ENCODE measurements at places on chromosomes 3 and 15. TPM values are rescaled to one million over a fixed set of nuclear protein-coding genes. Genes with fewer than 3 reads are reported as not detected.

DNA sequence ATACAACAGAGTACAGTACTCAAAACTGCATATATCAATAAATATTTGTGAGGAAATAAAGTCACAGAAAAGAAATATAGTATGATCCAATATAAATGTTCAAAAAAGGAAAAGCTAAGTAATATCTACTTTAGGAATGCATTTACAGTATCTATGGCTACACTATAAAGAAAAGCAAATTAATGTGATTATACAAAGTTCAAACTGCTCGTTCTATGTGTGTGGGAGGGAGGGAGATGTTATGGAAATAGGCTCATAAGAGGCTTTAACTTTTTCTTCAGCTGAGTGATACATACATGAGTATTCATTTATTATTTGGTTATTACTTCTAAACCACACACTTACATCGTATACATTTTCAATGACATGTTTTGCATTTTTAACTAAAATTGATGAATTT is 377.7 kb upstream of the AGTR1 start:
- no peaks in the 10 kb centered on the region for H3K36me3 ChIP-seq
- H3K27me3 ChIP-seq: no peaks in the 10 kb centered on the region
- H3K4me3 ChIP-seq: no peak overlapping the region
- DNase-seq: no peak

- H3K27ac ChIP-seq: peak overlapping the region; percentile 68
- DNase-seq: peak; percentile 74
- no peak overlapping the region for H3K4me3 ChIP-seq
- no peaks in the 10 kb centered on the region for H3K27me3 ChIP-seq
Measured at GRCh38 chr15:41561104-41561776, 2.2 kb downstream of the TYRO3 start.

- H3K36me3 ChIP-seq: no peaks in the 10 kb centered on the region
- no peaks in the 10 kb centered on the region for H3K27me3 ChIP-seq
- no peak for DNase-seq
Measured at GRCh38 chr3:177182352-177182751, 14.9 kb downstream of the TBL1XR1 start.

DNA sequence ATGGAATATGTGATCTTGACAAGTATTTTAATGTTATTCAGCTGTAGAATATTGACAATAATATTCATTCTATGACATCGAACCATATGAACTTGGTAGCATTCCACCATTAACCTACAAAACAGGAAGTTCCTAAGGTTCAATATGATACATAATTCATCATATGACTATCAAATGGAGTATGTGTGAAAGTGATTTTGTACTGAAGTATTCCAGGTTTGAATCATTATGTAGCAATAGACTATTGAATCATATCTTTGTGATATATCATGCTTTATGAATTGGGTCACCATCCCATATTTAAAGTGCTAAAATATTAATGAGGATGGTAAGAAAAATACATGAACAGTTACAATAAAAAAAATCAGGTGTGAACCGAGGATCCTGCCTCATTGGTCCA is 95.1 kb downstream of the TP63 start:
- no peak for DNase-seq
- H3K4me1 ChIP-seq: no peaks in the 10 kb centered on the region
- H3K36me3 ChIP-seq: no peaks in the 10 kb centered on the region
- H3K4me3 ChIP-seq: no peak overlapping the region
- no peaks in the 10 kb centered on the region for H3K27me3 ChIP-seq
- H3K27ac ChIP-seq: no peak overlapping the region

DNA sequence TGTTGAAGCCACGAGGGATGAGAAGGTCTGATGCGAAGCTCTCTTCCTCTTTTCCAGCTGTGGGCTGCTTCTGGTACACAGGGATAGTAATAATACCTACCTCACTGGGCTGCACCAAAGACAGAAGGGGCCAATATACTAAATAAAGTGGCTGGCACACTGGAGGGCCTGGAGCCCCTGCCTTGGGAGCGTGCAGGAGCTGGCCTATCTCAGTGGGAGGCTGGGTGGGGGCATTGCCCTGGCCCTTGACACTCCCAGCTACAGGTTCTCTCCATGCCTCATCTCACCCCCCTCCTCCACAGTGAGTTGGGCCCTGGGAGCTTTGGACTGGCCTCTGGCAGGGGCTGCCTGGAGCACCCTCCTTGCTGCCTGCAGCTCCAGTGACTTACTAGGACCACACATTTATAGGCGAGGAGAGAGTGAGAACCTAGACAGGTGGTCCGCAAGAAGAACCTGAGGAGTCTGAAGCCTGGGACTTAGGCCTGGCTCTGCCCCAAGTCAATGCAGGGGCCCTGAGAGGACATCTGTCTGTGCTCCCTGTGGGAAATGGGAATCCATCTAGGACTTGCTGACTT is 1.6 kb downstream of the NOX5 start:
- H3K27me3 ChIP-seq: peaks cover 7% of the 10 kb centered on the region
- DNase-seq: no peak
- no peaks in the 10 kb centered on the region for H3K4me1 ChIP-seq
- no peaks in the 10 kb centered on the region for H3K36me3 ChIP-seq

GRCh38 chr3:190443257-190443656 is 6.4 kb downstream of the TMEM207 start:
- no peak overlapping the region for H3K4me3 ChIP-seq
- H3K36me3 ChIP-seq: no peaks in the 10 kb centered on the region
- DNase-seq: no peak

Gene MLF1
- 2.7 TPM for polyA plus RNA-seq

Gene SLC51B
- polyA plus RNA-seq: 0.09 TPM

All from spleen (tissue), 13 donors.